Cardiac ventricle fibroblast (primary cell): ENCODE measurements at places on chromosomes 7 and 10. TPM values are rescaled to one million over a fixed set of nuclear protein-coding genes. Genes with fewer than 3 reads are reported as not detected.

The GPC2 gene
- 0.05 TPM in 1 of 2 replicates, not detected in the other for total RNA-seq

The MSMB gene
- not detected in 2 replicates for total RNA-seq

The MICALL2 gene
- 18.1 and 19.1 TPM in 2 replicates for total RNA-seq

The SERPINE1 gene
- 408 and 426 TPM in 2 replicates for total RNA-seq

The ACSM6 gene
- not detected in 2 replicates for total RNA-seq

The MAD1L1 gene
- 23.8 and 37.1 TPM in 2 replicates for total RNA-seq

The GCC1 gene
- 14.2 and 17.0 TPM in 2 replicates for total RNA-seq

The ZC3HAV1 gene
- 31.2 and 38.2 TPM in 2 replicates for total RNA-seq

The CYP2C19 gene
- not detected in 2 replicates for total RNA-seq

The LRRC61 gene
- total RNA-seq, result 0.49 and 1.6 TPM in 2 replicates

The SLC26A4 gene
- 0.05 and 0.44 TPM in 2 replicates for total RNA-seq

The FAM241B gene
- not detected in 2 replicates for total RNA-seq

The BTBD16 gene
- total RNA-seq, result not detected in 2 replicates

The NRF1 gene
- total RNA-seq, result 7.2 and 10.6 TPM in 2 replicates

The TAF6 gene
- total RNA-seq, result 29.0 and 44.7 TPM in 2 replicates

The OR2A42 gene
- 0.12 TPM in 1 of 2 replicates, not detected in the other for total RNA-seq

The DNAH11 gene
- total RNA-seq, result not detected in 2 replicates

The ARHGAP22 gene
- total RNA-seq, result 8.0 and 10.5 TPM in 2 replicates

The WIPF3 gene
- not detected in 2 replicates for total RNA-seq

The TET1 gene
- total RNA-seq, result 3.1 and 3.6 TPM in 2 replicates

The C10orf143 gene
- total RNA-seq, result 1.1 and 3.2 TPM in 2 replicates

The ETV1 gene
- total RNA-seq, result 9.0 and 17.6 TPM in 2 replicates

The OR2A1 gene
- 0.05 TPM in 1 of 2 replicates, not detected in the other for total RNA-seq

The EPHA1 gene
- total RNA-seq, result not detected in 2 replicates

The RAMP3 gene
- total RNA-seq, result not detected in 2 replicates

The LRRD1 gene
- total RNA-seq, result not detected in 2 replicates

The BAMBI gene
- total RNA-seq, result 12.0 and 16.9 TPM in 2 replicates

The FGL2 gene
- total RNA-seq, result 0.54 and 0.75 TPM in 2 replicates

The PRPS1L1 gene
- not detected in 2 replicates for total RNA-seq

The RBM20 gene
- total RNA-seq, result not detected in 2 replicates

The TRIM73 gene
- 0.12 and 0.59 TPM in 2 replicates for total RNA-seq

The AGBL3 gene
- 1.1 and 7.0 TPM in 2 replicates for total RNA-seq

The CTAGE8 gene
- 0.10 TPM in 1 of 2 replicates, not detected in the other for total RNA-seq

The MEST gene
- total RNA-seq, result 56.7 and 65.4 TPM in 2 replicates

The LIPN gene
- not detected in 2 replicates for total RNA-seq

The SORBS1 gene
- total RNA-seq, result 1.00 and 2.4 TPM in 2 replicates

The ITIH2 gene
- total RNA-seq, result 0.05 and 0.12 TPM in 2 replicates

The TBXAS1 gene
- total RNA-seq, result 13.5 and 14.3 TPM in 2 replicates

The OR6B1 gene
- total RNA-seq, result not detected in 2 replicates

The LIPF gene
- total RNA-seq, result not detected in 2 replicates

The GPER1 gene
- total RNA-seq, result 5.6 and 7.6 TPM in 2 replicates

The VPS37D gene
- 2.7 and 3.1 TPM in 2 replicates for total RNA-seq

The SVOPL gene
- total RNA-seq, result not detected in 2 replicates

The CCDC3 gene
- total RNA-seq, result 0.39 and 0.81 TPM in 2 replicates

The CYCS gene
- total RNA-seq, result 19.8 and 19.9 TPM in 2 replicates

The ARHGAP19 gene
- total RNA-seq, result 6.4 and 6.6 TPM in 2 replicates

The GHRHR gene
- total RNA-seq, result not detected in 2 replicates

The PIP gene
- not detected in 2 replicates for total RNA-seq

The SLC18A3 gene
- not detected in 2 replicates for total RNA-seq

The STAG3 gene
- total RNA-seq, result 0.87 and 2.6 TPM in 2 replicates
